Thyroid gland (tissue), 4 donors: ENCODE measurements at places on chromosomes 5 and 9. TPM values are rescaled to one million over a fixed set of nuclear protein-coding genes. Genes with fewer than 3 reads are reported as not detected.
A peak's percentile ranks its signal among the peaks of the same experiment; 100 is the strongest.

Gene SAXO1
- total RNA-seq: not detected

Gene SLC6A3
- total RNA-seq: 0.67 TPM

Gene MSANTD3
- total RNA-seq: 39.2 TPM

Gene SHOC1
- total RNA-seq: not detected

Gene ABLIM3
- 15.5 TPM for total RNA-seq

Gene EIF4E1B
- not detected for total RNA-seq

- H3K4me1 ChIP-seq: peaks cover 28% of the 10 kb centered on the region
- peak overlapping the region; percentile 68 for H3K27ac ChIP-seq
- no peaks in the 10 kb centered on the region for H3K36me3 ChIP-seq
- DNase-seq: no peak
- no peak overlapping the region for H3K4me3 ChIP-seq
Measured at GRCh38 chr5:147554261-147554817, 44.5 kb upstream of the DPYSL3 start.

DNA sequence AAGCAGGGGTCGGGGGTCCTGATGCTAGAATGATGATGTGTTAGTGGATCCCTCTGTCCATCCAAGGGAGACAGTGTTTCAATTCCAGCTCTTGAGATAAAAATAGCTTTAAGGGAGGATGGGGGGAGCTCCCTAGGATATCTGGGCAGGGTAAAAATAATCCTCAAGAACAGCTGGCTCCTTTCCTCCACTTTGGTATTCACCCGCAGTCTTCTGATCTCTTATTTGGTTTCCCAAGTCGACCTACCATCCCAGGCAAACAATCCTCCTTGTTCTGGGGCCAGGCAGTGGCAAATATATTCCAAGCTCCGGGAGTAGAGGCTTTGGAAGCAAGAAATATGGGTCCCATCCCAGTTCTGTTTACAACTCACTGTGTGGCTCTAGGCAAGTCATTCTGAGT is 14.5 kb upstream of the COL27A1 start:
- H3K27ac ChIP-seq: no peak overlapping the region
- peaks cover 17% of the 10 kb centered on the region for H3K4me1 ChIP-seq
- no peaks in the 10 kb centered on the region for H3K27me3 ChIP-seq
- H3K4me3 ChIP-seq: no peak overlapping the region
